ENCODE measurements at places on chromosomes 6 and 20.
A peak's percentile ranks its signal among the peaks of the same experiment; 100 is the strongest.

DNA sequence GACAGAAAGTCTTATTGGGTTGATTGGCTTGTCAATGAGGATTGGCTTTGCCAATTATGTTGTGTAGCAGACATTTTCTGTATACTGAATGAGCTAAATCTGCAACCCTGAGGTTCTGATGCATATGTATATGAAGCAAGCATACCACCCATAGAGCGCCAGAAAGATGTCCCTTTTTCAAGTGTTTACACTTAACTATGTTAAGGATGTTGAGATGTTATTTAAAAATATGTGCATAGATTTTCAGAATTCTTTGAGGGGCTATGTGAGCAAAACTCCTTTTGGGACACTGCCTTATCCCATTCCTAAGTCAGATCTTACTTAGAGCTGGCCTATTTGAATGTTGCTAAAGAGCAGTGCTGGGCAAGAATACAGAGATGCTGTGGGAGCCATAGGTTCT, 1.9 kb downstream of the AIG1 start:
- no peak for DNase-seq

DNA sequence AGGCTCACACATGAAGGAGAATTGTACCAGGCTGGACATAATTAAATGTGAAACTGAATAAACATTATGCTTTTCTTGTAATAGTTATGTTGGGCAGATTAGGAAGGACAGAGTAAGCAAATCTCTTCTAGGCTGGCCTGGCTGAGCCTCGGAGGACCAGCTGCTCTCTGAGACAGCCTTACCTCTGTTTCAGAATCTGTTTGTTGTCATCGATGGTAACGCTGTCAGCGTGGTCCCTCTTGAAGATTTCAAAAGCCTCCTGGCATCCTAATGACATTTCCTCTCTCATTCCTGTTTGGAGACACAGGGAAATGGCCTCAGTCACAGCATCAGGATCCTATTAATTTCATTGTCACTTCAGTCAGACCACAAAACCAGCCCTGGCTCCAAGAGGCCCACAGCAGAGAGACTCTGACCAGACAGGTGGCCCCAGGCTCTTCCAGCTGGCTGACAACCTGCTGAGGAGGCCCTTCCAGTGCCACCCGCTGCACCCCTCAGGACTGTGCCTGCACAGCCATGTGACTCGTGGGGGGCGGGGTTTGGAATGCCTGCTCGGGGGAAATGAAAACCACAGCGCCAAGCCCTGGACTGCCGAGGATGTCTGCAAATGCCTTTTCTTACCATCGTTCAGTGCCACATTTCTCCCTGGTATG, 108.5 kb upstream of the KCNK16 start:
- DNase-seq: no peak

GRCh38 chr6:82589509-82590206, 226.0 kb downstream of the TPBG start:
- DNase-seq: peak; percentile 82

DNA sequence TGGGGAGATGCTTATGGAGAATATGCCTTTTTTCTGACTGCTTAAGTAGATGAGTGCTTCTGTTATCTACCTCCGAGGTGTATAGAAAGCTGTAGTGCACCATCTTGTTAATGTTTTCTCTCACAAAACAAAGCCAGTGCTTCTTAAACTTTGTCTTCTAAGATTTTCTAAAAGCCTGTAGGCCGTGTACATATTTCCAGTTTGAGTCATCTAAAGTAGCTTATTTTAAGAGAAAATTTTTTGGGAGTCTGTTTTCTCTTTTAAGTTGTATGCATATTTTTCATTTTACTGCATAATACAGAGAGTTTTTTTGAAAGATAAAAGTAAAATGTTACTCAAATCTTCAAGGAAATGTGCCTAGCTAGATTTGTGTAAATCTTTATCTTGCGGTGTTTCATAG, 151.7 kb downstream of the GRIK2 start:
- DNase-seq: no peak

DNA sequence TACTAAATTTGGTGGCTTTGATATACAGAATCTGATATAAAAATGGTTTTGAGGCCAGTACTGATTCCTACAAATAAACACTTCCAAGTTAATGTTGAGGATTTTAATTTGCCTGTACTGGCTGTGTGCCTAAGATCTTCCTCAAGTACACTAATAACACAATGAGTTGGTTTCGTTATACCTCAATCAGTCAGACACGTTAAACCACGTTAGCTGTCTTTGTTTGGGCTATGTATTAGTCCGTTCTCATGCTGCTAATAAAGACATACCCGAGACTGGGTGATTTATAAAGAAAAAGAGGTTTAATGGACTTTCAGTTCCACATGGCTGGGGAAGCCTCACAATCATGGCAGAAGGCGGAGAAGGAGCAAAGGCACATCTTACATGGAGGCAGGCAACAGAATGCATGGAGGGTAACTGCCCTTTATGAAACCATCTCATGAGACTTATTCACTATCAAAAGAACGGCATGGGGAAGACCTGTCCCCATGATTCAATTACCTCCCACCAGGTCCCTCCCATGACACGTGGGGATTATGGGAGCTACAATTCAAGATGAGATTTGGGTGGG, 46.2 kb downstream of the NT5E start:
- no peak for DNase-seq

GRCh38 chr20:52676283-52676995, 295.7 kb upstream of the TSHZ2 start:
- DNase-seq: no peak

GRCh38 chr6:119076173-119076572, 2.3 kb downstream of the FAM184A start:
- no peak for DNase-seq

DNA sequence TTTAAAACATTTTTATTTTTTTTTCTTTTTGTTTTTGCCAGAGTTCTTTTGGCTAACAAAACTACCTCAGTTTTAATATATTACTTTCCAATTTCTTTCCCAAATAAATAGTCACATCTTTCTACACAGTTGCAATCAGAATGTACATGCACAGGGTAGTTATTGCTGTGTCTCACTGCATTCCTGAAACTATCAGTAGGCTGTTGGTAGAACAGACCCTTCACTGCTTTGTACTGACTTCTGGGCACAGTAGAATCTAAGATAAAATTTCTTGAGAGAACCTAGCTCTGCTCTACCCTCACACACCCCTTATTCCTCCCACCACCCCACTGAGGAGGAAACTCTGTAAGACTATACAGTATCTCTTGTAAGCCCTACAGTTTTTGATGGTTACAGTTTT, 19.9 kb downstream of the TPX2 start:
- DNase-seq: no peak

GRCh38 chr20:60116128-60116909, 158.1 kb downstream of the CDH26 start:
- no peak for DNase-seq

DNA sequence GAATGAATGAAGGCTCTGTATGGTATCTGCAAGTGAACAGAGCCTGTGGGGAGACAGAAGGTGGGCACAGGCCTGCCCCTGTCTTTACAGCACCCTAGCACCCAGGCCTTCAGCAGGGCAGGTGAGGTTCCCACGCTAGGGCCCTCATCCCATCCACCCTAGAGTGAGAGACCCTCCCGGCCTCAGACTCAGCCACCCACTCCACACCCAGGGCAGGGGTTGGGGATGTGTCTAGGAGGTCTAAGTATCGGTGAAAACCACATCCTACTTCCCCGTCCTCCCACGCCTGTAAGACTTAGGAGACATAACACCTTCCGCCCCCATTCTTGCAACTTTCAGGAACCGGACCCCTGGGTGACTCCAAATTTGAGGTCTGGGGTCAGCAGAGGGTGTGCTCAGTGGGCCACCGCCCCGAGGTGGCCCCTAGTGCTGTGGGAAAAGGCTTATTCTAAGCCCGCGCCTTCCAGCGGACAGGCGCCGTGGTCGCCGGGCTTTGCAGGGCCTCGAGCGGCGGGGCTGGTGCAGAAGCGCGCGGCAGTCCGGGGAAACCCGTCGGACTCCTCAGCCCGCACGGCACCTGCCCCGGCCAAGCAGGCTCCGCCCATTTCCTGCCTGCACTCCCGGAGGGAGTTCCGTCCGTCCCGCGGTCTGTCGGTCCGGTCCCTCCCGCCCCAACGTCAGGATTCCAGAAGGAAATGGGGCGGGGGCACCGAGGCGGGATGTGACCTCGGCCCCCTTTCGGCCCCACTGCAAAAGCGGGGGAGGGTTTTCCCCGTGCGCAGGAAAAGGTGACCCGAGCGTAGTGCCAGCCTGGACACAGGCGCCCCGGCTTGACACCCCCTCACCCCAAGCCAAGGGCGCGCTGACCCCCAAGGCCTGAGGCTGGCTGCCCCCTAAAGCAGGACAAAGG, 868 bp downstream of the SAMD10 start:
- DNase-seq: peak; percentile 45

DNA sequence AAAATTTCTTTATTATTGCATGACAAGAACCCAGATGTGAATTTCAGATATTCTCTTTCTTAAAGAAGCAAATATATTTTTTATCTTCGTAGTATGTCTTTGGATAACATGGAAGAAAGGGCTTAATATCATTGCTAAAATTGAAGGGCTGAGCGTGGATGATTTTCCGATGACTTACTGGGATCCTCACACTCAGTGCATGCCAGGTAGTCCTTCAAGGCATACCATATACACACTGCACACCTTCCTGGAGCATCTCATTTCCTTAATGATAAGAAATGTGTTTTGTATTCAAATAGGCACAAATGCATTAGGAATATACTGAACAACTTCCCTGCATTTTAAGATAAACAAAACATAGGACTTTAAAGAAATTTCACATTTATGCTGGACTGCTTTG, 193.9 kb upstream of the MAP3K7 start:
- no peak for DNase-seq

GRCh38 chr6:157989541-157990289, 8.1 kb downstream of the SYNJ2 start:
- peak; percentile 57 for DNase-seq

- peak; percentile 21 for DNase-seq
Observed at GRCh38 chr6:157381631-157382621, 936 bp downstream of the ZDHHC14 start.

DNA sequence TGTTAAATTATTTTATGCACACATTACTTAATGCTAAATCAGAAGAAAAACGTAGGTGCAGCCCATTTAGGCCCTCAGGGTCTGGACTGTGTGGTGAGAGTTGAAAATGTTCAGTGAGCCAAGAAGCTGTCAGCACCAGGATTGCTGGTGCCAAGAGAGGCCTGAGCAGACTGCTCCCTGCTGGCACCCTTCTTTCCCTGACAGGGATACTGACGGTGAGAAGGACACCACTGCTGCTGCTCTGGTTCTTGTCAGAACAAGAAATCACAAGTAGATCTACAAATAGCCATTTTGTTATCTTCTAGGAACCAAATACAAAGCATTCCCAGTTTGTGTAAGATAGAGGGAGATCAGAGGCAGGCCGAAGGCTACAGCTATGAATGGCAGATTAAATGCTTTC, 48.7 kb upstream of the CRISP1 start:
- DNase-seq: peak; percentile 10

DNA sequence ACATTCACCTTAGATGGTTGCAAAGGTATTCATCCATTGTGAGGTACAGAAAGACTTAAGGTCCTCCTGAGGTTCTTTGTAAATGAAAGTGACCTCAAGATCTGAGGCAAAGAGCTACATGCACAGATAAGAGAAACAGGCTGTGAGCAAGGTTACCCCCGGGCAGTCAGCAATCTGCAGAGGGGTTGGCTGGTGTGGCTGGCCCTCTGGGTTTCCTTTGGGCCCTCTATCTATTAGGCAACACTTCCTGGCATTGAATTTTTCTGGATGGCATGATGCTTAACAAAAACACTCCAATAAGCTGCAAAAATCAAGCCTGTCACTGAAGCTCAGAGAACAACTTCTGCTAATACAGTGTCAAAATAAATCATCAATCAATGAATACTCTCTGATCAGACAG, 48.9 kb upstream of the RALGAPA2 start:
- no peak for DNase-seq

GRCh38 chr6:158653577-158654354, 3.9 kb downstream of the SYTL3 start:
- no peak for DNase-seq

GRCh38 chr6:168158980-168159349, 80.0 kb upstream of the FRMD1 start:
- DNase-seq: no peak

- DNase-seq: no peak
Observed at GRCh38 chr20:1674990-1675780, 17.6 kb upstream of the SIRPG start.

DNA sequence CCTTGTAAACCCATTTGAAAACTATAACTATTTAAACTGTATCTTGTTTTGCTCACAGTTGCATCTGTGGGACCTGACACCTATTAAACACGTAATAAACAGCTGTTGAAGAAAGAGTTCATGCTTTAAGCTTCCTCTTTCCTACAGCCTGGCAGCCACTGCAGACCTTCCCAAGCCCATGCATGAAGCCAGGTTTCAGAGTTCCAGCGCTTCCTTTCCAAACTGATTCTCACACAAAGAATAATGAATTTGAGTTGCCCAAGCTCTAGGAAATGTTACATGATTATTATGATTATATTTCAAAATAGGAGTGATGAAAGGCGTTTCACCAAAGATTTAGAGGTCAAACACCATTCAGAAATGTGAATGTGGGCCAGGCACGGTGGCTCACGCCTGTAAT, 3.7 kb downstream of the AGPAT4 start:
- DNase-seq: no peak

- no peak for DNase-seq
Observed at GRCh38 chr6:111777357-111777756, 95.9 kb downstream of the FYN start.

DNA sequence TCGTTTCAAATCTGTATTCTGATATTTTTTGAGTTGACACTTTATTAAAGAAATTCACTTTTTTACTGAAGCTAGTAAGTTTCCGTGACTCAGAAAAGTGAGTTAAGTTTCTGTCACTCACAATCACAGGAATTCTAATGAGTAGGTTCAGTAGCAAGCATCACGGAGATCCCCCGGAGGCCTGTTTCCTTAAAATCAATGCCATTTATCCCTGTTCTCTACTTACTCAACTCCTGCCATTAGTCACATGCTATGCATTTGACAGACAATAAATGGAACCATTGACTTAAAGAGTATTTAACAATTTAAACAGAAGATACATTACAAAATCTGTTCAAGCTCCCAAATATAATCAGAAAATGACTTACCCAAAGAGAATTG, 9.1 kb downstream of the SLC18B1 start:
- DNase-seq: no peak

GRCh38 chr20:39503902-39504709, 542.0 kb downstream of the DHX35 start:
- no peak for DNase-seq

DNA sequence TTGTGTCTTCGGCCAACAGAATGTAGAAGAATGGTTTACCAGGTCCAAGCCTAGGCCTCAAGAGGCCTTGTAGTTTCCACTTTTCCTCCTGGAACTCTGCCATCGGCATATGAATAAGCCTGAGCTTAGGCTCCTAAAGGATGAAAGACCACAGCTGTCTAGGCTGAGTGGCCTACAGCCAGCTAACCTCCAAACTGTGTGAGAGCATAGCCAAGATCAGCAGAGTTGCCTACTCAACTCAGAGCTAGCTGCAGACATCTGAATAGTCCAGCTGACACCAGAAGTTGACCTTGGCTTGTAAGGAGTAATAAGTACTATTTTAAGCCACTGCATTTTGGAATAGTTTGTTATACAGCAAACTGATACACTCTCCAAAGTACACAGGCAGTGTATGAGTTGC, 52.6 kb upstream of the SMIM29 start:
- no peak for DNase-seq

- DNase-seq: peak; percentile 3
Observed at GRCh38 chr6:69848552-69848951, 17.8 kb upstream of the COL19A1 start.

- no peak for DNase-seq
Observed at GRCh38 chr20:31948008-31948407, 3.8 kb downstream of the PDRG1 start.

- DNase-seq: no peak
Observed at GRCh38 chr6:169954977-169955376, 203.6 kb downstream of the ERMARD start.
